NCI-H526 (cell line): ENCODE measurements at places on chromosomes 2 and 18.
A peak's percentile ranks its signal among the peaks of the same experiment; 100 is the strongest.

DNA sequence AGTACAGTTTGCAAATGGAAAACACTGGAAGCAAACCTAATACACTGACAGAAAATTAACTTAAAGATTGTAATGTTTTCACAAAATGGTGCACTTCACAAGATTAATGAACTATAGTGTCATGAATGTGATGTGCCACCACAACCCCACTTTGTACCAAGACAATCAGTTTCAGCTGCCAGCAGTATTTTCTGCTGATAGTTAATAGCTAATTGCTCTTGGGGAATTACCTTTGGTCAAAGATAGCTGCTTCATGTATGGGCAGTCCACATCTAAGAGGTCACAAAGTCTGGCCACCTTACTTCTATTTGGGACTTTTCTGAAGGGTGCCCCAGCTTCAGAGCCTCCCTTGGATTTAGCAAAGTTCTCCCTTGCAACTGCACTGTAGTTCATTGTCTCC is 254.0 kb downstream of the CALCRL start:
- DNase-seq: no peak

GRCh38 chr2:236691799-236692167 is 122.2 kb downstream of the ACKR3 start:
- DNase-seq: no peak

DNA sequence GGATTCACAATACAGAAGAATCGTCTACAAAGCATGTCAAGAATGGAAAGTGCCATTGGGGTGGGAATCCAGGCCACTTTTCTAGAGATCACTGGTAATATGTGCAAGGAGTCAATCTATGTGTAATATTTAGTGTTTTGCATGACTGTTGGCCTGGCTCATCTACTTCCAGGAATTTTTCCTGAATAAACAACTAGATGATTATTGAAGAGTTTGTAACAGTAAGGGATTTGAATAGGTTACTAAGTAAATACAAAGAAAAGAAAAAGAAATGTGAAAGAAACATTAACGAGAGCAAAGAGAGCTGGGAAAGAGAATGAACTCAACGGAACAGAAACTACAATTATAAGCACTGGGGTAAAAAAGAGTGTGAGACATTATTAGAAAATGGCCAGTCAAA is 406.0 kb downstream of the TGIF1 start:
- DNase-seq: peak; percentile 20

- no peak for DNase-seq
Observed at GRCh38 chr2:27451095-27451494, 8.9 kb downstream of the KRTCAP3 start.

- DNase-seq: no peak
Observed at GRCh38 chr2:1055014-1055595, 104.5 kb downstream of the SNTG2 start.

DNA sequence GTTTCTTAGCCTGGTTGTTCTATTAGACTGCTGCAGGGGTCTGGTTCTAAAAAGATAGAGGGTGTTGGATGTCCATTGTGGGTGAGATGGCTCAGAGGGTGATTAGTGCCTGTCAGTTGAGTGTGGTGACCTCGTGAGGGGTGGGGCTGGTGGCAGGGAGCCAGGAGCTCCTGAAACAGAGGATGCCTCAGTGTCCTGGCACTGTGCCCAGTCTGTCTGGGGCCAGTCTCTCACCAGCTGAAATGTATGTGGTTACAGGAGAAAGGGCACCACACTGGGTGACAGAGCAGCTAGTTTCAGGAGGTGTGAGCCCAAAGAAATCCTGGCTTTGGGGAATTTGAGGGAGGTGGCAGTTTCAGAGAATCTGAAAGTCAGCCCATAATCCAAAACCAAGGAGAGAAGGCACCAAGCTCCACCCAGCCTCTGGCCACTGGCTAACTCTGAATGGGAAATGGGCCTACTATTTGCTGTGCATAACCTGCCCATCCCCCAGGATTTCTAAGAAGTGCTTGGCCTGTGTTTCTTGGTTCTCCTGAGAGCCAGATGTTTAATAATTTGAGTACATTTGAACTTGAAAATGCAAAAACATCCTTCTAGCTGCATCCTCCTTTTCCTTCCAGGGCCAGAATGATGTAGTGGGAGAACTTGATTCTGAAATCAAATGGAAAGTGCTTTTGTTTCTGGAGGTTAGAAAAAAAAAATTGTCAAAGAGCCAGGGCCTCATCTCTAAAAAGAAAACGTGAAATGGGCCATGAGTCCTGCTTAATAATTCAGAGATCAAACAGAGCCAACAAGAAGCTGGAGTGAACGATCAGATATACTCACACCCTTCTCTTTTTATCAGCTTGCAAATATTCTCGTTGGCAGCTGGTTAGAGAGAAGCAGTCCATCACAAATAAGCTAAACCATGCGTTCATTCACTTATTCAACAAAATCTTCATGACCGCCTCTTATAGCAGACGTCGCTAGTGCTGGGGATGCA is 92.3 kb downstream of the B3GNT2 start:
- no peak for DNase-seq

DNA sequence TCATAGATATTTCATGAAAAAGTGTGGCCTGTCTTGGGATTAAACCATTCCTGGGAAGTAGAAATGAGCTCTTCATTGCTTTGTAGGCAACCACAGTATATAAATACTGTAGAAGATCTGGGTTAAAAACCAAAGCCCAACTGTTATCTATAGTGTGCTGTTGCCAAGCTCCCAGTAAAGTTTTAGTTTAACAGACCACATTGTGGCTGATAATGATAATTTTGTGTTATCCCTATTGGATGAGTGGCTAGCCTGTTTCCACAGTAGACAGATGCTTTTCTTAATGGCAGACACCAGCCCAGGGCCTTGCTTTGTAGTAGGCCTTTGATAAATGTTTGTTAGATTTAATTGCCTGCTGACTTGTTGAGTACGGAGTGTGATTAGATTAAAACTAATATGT is 52.1 kb downstream of the FMNL2 start:
- DNase-seq: no peak

- DNase-seq: peak; percentile 83
Observed at GRCh38 chr2:110991911-110992310, 128.8 kb upstream of the BCL2L11 start.

- DNase-seq: no peak
Observed at GRCh38 chr18:57618910-57619309, 2.7 kb downstream of the NARS1 start.
